ENCODE measurements at places on chromosomes 12 and 14.

GRCh38 chr12:76022506-76022905 is 9.1 kb downstream of the PHLDA1 start:
- DNase-seq: no peak

DNA sequence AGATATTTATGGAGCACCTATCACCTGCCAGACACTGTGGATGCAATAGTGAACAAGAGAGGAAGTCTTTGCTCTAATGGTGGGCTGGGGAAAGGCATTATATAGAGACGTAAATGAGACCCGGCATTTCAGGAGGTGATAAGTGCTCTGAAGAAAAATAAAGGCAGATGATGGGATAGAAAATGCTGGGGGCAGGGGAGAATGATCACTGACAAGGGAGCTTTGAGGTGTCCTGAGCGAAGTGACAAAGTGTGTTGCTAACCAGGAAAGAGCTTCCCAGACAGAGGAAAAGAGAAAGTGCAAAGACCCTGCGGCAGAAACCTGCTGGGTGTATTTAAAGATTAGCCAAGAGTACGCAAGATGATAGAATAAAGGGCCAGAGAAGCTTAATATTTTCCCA is 1096.1 kb downstream of the BCL11B start:
- no peak for DNase-seq

DNA sequence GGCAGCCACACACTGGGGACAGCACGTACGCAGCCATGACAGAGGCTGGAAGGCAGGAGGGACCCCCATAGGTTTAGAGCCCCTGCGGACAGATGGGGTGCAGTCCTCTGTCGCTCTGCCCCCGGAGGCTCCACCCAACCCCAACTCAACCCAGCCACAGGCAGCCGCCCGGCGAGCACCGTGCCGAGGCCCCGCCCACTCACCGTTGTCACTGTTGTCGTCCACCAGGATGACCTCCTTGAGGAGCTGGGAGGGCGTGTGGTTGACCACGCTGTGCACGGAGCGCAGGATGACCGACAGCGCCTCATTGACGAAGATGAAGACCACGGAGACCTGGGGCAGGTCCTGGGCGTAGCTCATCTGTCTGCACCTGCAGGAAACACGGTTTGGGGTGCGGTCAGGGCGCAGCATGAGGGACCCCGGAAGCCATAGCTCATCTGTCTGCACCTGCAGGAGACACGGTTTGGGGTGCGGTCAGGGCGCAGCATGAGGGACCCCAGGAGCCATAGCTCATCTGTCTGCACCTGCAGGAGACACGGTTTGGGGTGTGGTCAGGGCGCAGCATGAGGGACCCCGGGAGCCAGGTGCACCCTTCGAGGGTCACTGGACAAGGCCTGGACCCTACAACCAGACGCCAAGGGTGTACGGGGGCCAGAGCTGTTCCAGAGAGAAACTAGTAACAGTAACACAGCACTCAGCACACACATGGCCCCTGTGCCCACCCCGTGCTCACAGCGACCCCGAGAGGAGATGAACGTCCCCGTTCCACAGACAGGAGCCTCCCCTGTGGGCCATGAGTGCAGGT is 66.9 kb downstream of the GALNT9 start:
- DNase-seq: no peak

- no peak for DNase-seq
These were observed 131.1 kb downstream of the GCH1 start for GRCh38 chr14:54771411-54772027.

GRCh38 chr12:18250313-18250916 is 10.9 kb upstream of the PIK3C2G start:
- DNase-seq: peak; percentile 46

GRCh38 chr12:18696971-18697602 is 40.7 kb downstream of the PLCZ1 start:
- DNase-seq: no peak

DNA sequence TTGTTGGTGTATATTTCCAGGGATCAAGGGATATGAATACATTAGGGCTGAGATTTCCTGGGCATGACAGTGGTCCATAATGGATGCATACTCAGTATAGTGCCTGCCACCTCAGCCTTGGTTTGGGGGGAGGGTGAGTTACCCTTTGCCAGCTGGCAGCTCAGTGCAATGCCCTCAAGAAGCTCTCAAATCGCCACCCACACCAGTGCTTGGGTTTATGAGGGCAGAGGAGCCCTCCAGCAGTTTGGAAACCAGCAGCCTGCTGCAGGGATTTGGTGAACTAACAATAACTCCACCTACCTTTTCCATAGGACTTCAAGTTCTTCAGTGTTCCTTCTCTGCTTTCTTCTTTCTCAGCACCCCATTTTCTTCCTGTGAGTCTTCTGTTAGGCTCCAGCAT is 218.9 kb downstream of the LRFN5 start:
- DNase-seq: no peak

DNA sequence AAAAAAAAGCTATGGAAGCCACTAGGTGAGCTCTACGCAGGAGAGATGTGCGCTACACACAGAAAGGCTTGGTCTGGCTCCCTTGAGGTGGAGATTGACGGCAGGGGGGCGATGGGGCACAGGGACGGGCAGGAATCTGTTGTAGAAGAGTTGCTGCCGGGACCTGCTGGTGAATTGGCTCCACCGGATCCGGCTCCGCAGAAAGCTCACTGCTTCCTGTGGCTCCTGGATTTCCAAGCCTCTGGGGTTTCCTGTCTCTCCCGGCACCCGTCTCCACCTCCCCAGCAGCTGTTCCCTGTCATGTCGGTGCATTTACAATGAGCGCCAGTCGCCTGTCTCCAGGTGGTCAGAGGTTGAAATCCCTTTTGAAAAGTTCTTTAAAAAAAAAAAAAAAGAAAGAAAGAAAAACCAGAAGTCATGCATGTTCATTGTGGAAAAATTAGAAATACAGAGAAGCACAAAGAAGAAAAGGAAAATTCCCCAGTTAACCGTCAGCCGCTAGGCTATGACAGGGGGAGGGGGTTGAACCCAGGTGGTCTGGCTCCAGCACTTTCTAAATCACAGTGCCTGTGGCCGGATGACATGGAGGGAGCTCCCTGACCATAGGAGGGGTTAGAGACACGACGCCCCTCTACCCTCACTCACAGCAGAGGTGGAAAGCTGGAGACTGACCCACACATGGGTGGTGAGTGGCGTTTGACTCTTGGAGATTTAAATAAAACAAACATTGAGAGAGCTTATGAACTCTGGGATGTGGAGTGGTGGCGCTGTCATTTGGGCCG is 20.8 kb downstream of the FAM222A start:
- no peak for DNase-seq

GRCh38 chr12:89636052-89636775 is 72.4 kb downstream of the ATP2B1 start:
- DNase-seq: peak; percentile 73
